Stimulated activated CD8-positive, alpha-beta memory T cell treated with anti-CD3 and anti-CD28 coated beads, Interleukin-7, amount 100 ng/mL, for 48 hours (primary cell): ENCODE measurements at places on chromosomes 16 and 17.

GRCh38 chr16:3051494-3051893 lies 5.1 kb downstream of the MMP25 start:
- no peak for DNase-seq

DNA sequence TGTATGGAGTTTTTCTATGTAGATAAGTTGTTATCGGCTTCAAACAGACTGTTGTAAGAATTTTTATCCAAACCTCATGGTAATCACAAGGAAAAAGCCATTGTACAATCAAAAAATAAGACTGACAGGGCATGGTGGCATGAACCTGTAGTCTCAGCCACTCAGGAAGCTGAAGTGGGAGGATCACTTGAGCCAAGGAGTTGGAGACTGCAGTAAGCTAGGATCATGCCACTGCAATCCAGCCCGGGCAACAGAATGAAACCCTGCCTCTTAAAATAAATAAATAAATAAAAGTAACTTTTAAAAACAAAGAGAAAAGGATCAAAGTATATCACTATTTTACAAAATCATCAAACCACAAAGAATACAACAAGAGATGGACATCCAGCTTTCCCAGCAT lies 14.4 kb downstream of the OR1A1 start:
- DNase-seq: no peak

GRCh38 chr17:79977708-79978547 lies 57.7 kb downstream of the TBC1D16 start:
- DNase-seq: no peak

DNA sequence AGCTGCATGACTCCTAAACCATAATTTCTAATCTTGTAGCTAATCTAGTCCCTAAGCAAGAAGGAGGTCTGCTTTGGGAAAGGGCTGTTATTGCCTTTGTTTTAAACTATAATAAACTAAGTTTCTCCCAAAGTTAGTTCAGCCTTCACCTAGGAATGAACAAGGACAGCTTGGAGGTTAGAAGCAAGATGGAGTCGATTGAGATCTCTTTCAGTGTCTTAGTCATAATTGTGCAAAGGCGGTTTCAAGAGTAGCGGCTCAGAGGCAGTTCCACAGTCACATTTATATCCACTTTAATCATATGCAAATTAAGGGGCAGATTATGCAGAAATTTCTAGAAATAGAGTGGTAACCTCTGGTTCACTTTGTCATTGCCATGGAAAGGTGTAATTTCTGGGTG lies 17.4 kb downstream of the DRC7 start:
- DNase-seq: no peak

DNA sequence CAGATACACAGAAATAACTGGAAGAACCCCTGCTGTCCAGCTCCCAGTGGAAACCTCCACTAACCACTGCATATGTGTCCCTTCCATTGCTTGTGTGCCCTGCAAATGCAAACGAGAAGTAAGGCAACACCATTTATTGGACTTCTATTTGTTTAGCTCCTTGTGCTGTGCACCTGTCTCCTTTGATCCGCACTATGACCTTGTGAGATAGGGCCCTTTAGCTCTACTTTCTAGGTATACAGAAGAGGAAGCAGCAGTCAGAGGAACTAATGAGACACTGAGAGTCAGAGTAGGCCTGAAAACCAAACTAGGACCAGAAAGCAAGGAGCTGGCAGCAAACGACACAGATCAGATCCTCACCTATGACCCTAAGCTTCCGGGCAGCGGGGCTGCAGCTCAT lies 22.4 kb downstream of the SOX9 start:
- DNase-seq: no peak
